Inflammatory macrophage treated with lipopolysaccharide for 1 hour (primary cell): ENCODE measurements at places on chromosomes 11 and 22.

DNA sequence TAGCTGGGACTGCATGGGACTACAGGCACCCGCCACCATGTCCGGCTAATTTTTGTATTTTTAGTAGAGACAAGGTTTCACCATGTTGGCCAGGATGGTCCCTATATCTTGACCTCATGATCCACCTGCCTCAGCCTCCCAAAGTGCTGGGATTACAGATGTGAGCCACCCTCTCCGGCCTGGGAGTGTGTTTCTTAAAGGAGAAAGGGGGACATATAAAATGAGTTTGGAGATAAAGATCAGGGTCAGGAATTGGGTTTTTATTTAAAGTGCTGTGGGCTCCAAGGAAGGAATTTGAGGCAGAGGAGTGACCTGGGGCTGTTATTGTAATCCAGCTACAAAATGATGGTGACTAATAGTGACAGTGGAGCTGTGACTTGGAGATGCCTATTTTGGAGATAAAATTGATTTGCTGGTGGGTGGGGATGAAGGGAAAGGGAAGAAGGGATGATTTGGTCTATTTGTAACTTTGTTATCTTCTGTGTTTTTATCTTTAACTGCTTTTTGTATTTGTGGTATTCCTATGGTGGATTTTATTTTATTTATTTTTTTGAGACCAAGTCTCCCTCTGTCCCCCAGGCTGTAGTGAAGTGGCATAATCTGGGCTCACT lies 5.0 kb downstream of the CRKL start:
- no peak for DNase-seq

- DNase-seq, result no peak
Observed at GRCh38 chr22:30432520-30432919, 7.0 kb downstream of the MTFP1 start.

GRCh38 chr11:64299847-64300648 lies at the start of gene CATSPERZ:
Gene CATSPERZ, plus strand, starts transcription at chr11:64300358. Its CDS starts 53 bp downstream, at chr11:64300411.
- DNase-seq, result no peak

- DNase-seq, result no peak
Observed at GRCh38 chr11:26762089-26762488, 40.2 kb upstream of the SLC5A12 start.

GRCh38 chr11:118318581-118319336 lies 14.2 kb downstream of the CD3E start:
- DNase-seq, result peak; percentile 70

- no peak for DNase-seq
Observed at GRCh38 chr11:24234822-24235508, 261.9 kb upstream of the LUZP2 start.

DNA sequence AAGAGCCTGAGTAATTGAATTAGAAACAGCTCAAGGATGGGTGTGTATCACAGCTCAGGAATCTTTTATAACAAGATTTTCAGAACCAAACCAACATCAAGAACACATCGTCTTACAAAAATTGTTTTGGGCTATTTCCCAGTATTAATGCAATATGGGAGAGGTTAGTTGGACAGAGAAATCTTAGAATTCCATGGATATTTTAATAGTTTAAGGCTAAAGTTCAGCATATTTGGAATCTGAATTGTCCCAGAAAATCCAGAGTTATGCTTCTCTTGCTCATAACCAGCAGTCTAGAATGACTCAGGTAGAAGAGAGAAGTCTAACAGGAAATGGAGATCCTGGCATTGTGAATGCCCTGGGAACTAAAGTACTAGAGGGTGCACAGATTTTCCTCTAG lies 74.6 kb downstream of the ADM start:
- DNase-seq, result no peak

GRCh38 chr11:116457336-116458007 lies 315.3 kb downstream of the BUD13 start:
- no peak for DNase-seq

- no peak for DNase-seq
Observed at GRCh38 chr22:45758603-45759002, 87.0 kb downstream of the ATXN10 start.

GRCh38 chr11:9001736-9002135 lies 2.1 kb downstream of the NRIP3 start:
- DNase-seq, result peak; percentile 89

DNA sequence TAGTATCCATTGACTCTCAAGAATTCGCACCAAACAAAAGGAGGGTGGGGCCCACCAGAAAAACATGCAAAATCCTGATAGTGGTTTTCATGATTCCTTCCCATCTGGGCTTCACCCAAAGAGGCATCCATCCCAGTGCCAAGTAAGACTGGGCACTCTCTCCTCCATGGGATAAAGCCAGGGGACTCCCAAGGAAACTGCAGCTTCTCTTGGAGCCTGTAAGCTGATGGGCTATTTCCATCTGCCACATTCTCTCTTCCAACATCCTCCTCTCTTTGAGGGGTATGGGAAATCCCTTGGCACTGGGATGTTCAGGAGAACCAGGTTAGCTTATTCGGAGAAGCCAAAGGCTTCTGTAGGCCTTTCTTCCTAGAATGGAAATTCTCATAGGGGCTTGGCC lies 10.8 kb downstream of the OPCML start:
- DNase-seq, result no peak

GRCh38 chr11:63520606-63521170 lies 14.8 kb downstream of the LGALS12 start:
- DNase-seq, result no peak

- DNase-seq, result no peak
Observed at GRCh38 chr11:65121447-65121864, 478 bp downstream of the FAU start.

GRCh38 chr22:46614025-46614931 lies 5.9 kb upstream of the GRAMD4 start:
- DNase-seq, result no peak

DNA sequence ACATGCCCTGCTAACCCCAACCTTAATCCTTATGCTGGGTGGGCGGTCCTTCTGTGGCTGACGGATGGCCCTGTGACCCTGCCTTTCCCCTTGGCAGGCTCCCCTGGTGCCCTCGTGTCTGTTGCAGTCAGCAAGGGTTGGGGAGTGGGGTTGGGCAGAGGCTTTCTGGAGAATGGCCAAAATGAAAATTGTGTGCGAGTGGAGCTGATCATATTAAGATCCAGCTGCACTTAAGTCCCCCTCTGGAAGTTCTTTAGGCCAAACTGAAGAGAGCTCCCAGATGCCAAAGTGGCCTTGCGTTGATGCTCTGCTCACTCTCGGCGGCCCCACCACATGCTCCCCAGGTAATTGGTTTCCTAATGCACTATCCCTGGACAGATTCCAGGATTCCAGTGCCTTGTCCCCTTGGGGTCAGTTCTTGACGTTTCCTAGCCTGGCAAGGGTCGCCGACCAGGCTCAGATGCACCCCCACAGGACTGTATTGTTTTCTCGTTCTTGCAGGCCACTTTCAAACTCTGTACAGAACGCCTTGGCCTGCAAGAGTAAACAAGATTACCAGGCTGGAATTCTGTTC lies 16.4 kb upstream of the C11orf96 start:
- DNase-seq, result no peak

- DNase-seq, result no peak
Observed at GRCh38 chr11:909406-909805, 1.2 kb downstream of the CHID1 start.
